ENCODE measurements at places on chromosomes 3 and 15.

DNA sequence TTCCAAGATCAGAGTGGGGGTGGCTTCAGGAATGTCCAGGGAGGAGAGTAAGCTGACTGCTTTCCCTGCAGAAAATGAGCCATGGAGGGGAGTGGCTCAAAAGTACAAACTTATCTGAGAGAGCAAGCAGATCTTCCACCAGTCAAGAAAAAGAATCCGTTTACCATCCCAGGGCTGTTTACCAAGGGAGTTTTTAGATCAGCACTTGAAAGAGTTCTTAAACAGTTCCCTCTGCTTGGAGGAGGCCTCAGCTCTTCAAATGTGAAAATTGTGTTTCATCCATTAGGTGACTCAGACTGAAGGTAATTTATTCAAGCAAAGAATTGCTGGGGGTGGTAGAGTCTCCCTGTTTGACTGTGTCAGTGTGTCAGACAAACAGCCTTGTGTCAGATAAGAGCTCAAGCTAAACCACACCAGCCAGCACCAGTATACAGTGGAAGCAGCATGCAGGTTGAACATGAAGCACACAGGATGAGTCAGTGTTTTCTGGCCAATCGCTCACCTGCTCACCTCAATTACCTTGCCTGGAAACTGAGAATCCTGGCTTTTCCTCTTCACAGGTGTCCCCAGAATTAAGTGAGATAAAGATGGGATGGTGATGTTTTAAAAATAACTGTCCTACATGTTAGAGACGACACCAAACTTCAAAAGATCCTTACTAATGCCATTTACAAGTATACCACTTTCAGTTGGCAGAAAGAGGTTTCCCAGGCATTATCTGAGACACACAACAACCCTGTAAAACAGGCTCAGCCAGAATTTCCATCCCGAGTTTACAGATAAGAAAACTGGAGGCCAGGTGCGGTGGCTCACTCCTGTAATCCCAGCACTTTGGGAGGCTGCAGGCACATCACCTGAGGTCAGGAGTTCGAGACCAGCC, 21.7 kb downstream of the SH3BP5 start:
- no peak for DNase-seq

DNA sequence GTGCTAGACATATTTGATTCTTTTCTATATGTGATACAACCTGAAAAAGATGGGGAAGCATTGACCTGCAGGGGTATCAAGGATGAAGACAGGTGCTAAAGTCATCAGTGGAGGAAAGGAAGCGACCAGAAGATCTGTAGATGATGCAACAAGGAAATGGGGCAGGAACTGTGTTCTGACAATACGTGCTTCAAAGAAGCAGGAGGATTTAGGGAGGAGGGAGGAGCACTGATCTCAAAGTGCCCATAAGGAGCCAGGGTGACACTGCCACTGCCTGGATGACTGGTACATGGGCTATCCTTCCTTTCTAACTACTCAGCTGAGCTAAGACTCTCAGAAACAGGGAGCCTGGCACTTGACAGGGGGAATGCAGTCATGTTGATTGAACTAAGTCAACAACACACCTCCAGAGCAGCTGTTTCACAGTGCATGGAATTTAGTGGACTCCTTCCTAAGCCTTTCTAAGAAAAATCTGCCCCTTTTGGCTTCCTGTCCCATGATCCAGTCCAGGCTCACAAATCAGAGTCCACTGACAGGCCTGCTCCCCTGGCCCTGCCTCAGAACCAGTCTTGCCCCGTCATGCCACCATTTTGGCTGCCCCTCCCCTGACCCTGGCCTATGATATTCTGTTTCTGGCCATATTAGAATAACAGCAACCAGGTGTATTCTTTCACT, 12.0 kb downstream of the LYSMD4 start:
- no peak for DNase-seq

DNA sequence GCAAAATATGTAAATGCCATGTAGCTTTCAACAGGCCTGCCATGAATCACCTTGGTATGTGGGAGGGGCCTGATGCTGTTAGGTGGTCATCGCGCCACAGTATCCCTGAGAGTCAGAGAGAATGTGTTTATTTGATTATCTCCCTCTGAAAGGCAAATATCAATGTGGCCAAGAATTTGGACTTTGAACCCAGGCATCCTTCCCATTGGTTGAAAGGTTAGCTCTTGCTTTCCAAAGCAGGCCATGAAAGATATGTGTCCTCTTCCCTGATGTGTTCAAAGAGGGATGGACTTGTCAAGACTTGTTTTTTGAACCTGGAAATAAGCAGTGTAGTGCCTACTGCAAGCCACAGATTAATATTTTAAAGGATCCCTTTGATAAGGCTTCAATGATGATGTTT, 36.7 kb downstream of the SRP14 start:
- DNase-seq = no peak

DNA sequence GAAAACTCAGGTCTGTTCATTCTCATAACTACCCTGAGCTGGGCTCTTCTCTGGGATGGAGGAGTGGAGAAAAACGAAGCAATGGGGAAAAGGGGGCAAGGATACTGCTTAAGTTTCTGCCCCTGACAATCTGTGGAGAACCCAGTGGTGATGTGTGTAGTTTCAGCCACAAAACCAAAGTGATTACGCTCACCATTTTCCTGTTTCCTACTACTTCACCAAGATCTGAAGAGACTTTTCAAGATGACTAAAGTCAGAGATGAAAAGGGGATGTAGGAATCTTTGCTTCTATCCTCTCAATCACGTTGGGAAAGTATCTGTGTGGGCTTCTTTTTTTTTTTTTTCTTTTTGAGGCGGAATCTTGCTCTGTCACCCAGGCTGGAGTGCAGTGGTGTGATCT, 8.3 kb upstream of the UBE2E1 start:
- DNase-seq = no peak

- DNase-seq = no peak
These were observed 99.1 kb downstream of the DNASE1L3 start for GRCh38 chr3:58111513-58112184.

- no peak for DNase-seq
These were observed 2.0 kb downstream of the DISP2 start for GRCh38 chr15:40360015-40360414.

DNA sequence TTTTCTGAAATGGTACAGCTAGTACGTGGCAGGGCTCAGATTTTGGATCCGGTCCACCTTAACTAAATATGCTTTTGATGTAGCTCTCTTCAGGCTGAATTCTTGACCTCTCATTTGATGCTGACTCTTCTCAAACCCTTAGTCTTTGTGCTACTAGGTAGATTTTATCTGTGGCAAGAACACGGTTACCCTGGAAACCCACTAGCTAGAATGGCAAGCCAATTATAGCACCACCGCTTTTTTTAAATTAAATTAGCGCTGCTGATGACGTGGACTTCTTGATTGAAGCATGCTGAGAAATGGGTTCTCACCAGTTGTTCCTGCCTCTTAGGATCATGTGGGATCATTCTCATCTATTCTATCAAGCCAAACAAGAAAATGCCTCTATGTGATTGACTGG, 421.5 kb downstream of the LPP start:
- DNase-seq = no peak

GRCh38 chr3:128617270-128617556, 33.4 kb downstream of the RPN1 start:
- DNase-seq = no peak
